ENCODE measurements at places on chromosomes 5 and 9.

DNA sequence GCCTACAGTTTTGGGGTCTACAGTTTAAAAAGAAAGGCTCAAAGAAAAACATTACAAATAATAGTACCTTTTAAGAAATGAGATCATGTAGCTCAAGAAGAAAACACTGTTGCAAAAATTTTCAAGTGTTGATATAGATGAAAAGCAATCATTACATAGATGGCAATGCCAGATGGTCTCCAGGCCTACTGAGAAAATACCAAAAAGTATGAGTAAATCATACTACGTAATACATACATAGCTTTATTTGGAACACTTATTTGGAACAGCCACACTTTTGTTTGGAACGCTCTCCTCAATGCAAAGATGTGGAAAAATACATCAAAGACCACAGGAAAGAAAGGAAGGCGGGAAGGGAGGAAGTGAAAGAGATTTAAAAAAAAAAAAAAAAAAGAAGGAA is 44.1 kb downstream of the MARCHF11 start:
- DNase-seq, result no peak

DNA sequence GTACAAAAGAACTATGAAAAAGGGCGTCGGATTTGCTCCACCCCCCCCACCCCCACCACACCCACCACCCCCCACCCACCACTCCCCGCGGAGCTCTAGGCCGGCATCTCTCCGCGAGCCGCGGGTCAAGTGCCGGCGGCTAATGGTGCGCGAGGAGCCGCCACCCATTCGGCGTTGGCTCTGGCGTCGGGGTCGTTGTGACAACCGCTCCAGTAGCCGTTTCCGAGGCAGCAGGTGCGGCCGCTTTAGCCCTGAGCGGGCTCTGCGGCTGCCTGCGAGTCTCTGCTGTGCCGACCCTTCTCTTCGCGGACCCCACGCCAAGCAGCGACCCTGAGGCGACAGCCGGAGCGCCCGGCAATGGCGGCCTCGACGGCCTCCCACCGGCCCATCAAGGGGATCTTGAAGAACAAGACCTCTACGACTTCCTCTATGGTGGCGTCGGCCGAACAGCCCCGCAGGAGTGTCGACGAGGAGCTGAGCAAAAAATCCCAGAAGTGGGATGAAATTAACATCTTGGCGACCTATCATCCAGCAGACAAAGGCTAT is at the start of gene PPP1R2B:
Gene PPP1R2B, plus strand, starts transcription at position 90 of the 546 bp plus-strand sequence. Its CDS starts 268 bp downstream, at position 358.
- DNase-seq, result no peak

DNA sequence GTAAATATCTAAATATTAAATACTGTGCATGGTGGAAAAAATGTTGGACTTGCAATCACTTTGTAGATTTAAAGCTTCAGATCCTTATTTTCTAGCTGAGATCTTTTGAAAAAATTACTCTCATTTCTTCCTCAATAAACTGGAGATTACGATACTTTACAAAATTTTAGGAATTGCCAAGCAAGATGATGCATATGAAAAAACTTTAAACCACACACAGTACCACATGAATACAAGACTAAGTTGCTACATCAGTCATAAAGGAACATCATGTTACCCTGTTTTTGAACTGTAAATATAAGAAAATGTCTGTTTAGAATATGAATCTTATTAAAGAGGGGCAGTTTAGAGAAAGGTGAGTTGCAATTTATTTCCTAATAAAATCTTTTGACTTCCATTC is 703.6 kb upstream of the NUDT12 start:
- DNase-seq, result no peak

DNA sequence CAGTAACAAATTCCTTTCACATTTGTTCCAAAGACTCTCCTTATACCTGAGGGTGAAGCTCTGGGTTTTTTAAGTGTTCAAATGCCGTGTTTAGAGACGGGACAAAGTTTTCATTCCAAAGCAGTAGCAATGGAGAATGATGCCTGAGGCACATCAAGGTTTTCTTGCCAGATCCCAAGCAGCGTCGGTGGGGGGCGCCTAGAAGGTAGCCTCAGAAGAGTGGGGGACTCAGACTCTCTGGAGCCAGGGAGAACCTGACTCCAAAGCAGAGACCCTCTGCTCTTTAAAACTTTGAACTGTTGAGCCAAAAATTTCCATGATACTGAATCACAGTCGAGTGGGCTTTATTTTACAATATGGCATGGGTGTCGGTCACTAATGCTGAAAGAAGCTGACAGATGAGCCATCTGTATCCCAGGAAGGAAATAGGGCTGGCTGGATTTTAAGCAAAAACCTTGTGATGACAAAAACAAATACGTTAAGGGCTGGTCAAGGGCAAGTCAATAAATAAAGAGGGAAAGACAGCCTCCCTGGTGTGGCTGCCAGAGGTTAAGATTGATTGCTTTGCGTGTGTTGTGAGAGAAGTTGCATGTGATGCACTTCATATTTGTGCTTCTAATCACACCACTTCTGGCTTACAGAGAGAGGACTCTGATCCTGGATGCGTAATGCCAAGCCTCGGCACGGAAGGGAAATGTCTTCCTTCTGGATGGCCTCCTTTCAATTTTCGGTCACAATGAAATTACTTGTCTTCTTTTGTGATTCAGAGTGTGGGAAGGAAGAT is 161.1 kb upstream of the EFNA5 start:
- DNase-seq, result no peak

GRCh38 chr5:137142346-137142745 is 356.8 kb downstream of the SPOCK1 start:
- no peak for DNase-seq

DNA sequence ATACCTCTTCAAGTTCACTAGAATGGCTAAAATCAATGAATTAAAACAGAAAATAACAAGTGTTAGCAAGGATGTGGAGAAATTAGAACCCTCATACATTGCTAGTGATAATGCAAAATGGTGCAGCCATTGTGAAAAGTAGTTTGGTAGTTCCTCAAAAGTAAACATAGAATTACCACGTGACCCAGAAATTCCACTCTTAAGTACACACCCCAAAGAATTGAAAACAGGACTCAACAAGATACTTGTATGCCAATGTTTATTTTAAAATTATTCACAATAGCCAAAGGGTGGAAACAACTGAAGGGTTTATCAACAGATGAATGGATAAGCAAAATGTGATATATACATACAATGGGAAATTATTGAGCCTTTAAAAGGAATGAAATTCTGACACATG is 70.3 kb downstream of the BARX1 start:
- DNase-seq, result no peak

DNA sequence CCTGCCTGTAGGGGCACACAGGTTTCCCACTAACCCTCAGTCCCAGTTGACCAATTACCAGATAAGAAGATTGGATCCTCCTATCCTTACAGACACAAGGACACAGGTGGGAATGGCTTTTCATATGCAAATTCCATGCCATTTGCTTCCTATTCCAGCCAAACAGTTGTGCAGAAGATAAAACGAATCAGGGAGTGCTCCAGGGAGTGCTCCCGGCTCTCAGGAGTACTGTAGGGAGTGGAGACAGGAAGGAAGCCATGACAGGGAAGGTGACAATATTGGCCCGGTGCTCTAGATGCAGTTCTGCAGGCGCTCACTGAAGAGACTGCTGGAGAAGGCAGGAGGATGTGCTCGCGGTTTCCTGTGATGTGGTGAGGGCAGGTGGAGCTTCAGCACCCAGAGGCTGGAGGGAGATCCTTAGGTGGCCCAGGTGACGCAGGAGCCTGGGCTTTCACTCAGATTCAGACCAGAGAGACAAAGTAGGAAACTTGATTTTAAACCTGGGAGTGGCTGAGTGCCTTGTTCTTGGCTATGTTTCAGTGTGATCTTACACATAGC is 260.0 kb downstream of the AUH start:
- DNase-seq, result peak; percentile 26

- no peak for DNase-seq
Measured at GRCh38 chr5:95087816-95088317, 197.0 kb downstream of the MCTP1 start.

GRCh38 chr5:134175921-134176510 is 734 bp downstream of the SKP1 start:
- DNase-seq, result no peak

- no peak for DNase-seq
Measured at GRCh38 chr5:66356011-66356565, 212.0 kb downstream of the SREK1 start.

- no peak for DNase-seq
Measured at GRCh38 chr5:57937025-57937424, 454.4 kb upstream of the ACTBL2 start.

GRCh38 chr9:121286973-121287741 is 19.2 kb downstream of the GSN start:
- DNase-seq, result no peak

GRCh38 chr5:137186759-137187461 is 312.2 kb downstream of the SPOCK1 start:
- DNase-seq, result no peak

DNA sequence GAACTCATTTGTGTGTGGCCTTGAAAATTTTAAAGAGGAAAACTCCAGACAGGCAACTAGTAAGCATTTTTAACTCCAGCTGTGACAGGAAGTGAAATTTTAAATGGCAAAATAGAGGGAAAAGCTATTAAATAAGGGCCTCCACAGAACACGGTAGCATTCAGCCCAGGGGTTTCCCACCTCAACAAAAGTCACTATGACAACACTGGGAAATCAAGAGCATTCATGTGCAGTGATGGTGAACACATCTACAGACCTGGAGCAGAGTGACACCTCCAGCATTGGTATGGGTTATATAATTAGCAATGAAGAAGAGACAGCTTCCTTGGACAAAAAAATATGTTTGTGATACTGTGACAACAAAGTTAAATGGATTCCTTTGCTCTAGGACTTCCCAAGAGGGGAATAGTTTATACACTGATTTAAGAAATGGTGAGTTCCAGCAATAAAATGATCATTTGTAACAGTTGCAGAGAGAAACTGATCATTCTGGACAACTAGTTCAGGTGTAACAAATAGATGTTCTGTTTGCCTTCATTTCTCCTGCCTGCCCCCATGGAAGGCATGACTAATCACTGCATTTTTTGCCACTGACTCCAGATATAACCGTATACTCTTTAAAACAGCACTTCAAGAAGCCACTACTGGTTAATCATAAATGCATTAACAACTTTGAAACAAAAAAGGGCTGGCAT is 93.3 kb upstream of the SLC44A1 start:
- DNase-seq, result no peak

- no peak for DNase-seq
Measured at GRCh38 chr5:17730421-17730820, 96.2 kb downstream of the TAF11L14 start.

All from activated CD8-positive, alpha-beta memory T cell treated with anti-CD3 and anti-CD28 coated beads for 4 hours (primary cell).